Right renal pelvis (tissue), 4 donors: ENCODE measurements at places on chromosomes 3 and 15.

GRCh38 chr15:64845831-64846595 lies 4.3 kb downstream of the PLEKHO2 start:
- DNase-seq = no peak

GRCh38 chr3:120875989-120876388 lies 32.0 kb upstream of the STXBP5L start:
- DNase-seq = no peak

GRCh38 chr3:187758318-187758955 lies 13.2 kb upstream of the BCL6 start:
- DNase-seq = no peak

GRCh38 chr3:80338366-80338765 lies 570.6 kb upstream of the ROBO1 start:
- no peak for DNase-seq

DNA sequence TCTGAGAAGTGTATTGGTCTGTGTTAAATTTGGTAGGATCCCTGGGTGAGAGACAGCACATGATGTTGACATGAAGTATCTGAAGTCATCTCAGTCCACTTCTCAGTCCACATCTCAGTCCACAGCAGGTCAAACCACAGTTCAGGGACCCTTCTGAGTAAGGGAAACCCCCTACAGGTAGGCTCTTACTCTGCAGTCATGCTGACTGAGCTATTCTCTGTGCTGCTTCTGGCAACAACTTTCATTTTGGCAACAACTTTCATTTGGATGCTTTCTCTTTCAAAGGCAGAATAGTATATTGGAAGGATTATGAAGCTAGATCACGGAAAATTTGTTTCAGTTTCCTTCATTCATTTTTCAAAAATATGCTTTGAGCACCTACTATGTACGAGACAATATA lies 178.2 kb upstream of the GOLIM4 start:
- DNase-seq = no peak

DNA sequence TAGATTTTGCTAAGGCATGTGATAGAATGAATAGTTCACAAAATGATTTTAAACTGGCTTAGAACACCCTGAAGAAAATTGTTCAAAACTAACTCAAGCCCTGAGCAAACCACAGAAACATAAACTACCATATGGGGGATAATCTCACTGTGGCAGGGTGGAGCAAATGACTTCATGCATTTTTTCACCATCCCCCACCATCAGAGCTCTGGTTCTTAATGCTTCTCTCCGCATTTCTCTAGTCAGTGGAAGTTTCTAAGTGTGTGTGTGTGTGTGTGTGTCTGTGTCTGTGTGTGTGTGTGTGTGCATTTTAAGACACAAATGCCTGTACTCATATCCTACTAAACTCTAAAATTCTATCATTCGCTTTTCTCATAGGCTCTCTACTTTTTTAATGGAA lies 107.1 kb upstream of the PHLDB2 start:
- DNase-seq = no peak

DNA sequence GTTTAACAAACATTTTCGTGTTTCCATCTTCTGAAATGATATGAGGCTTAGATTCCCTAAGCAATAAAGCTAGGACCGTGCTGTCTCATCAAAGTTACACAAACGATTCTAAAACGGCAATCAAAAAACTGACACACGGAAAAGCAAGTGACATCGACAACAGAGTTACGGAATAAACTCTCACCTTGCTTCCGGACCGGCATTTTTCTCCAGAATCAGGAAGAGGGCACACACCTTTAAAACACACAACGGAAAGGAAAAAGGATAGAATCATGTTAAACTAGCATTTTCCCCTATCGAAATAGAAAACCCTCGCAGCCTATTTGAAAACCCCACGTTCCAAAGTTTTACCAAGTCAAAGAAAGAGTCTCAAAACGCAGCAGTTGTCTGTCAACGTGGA lies 1.4 kb downstream of the DLG1 start:
- no peak for DNase-seq

GRCh38 chr3:36893137-36893557 lies 51.7 kb downstream of the TRANK1 start:
- no peak for DNase-seq

- DNase-seq = no peak
Observed at GRCh38 chr15:98609144-98609852, 39.0 kb upstream of the IGF1R start.

DNA sequence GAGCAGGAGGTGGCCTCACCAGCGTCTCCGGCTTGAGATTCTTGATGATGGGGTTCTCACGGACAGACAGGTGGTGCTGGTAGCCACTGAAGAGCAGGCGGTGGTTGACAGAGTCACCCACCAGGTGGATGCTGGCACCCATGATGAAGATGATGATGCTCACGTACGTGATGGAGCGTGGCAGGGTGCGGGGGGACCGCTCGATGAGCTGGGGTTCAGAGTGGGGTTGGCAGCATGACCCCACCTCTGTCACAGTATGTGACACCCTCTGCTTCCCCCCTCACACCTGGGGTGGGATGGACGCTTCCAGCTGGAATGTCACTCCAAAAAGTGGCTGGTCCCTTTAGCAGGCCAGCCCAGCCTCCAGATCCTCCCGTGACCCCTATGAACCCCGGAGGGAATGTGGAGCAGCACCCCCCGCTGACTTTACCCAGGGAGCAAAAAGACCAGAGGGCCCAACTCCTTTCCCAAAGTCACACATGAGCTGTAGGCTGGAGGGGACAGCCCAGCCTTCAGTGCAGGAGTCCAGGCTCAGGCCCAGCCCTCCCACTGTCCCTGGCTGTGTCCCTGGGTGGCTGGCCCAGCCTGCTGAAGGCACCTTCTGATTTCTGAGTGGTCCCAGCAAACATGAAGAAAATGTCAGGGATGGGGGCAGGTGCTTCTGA lies 6.7 kb upstream of the CALML4 start:
- no peak for DNase-seq

- no peak for DNase-seq
Observed at GRCh38 chr3:11907667-11908660, 61.3 kb upstream of the TAMM41 start.

DNA sequence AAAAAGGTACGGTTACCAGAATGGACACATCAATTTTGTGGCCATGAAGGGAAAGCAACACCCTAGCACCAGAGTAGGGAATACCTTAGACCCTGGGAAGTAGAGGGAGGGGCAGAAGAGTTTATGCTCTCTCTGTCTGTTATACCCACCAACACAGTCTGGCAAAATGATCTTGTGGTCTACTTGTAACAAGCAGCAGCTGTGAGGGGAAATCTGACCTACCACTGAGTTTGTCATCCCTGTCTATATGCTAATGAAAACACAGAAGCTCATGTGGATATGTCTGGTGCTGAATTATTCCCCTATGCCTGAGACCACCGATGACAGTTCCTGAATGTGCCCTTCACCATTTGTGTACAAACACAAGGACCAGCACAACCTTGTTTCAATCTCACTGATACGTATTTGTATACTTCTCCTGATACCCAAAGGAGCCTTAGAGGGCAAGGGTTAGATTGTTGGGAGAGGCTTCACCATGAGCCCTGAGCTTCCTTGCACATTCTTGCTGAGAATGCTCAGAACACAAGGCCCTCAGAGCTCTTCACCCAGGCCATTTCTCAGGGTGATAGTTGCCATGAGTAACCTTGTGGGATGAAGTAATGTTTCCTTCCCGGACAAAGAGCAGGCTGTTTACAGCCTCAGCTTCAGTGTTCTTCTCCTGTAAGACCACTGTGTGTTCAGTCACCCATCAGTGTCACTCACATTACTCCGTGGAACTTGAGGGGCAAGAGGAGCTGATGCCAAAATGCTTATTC lies 24.7 kb upstream of the ZNF639 start:
- no peak for DNase-seq

DNA sequence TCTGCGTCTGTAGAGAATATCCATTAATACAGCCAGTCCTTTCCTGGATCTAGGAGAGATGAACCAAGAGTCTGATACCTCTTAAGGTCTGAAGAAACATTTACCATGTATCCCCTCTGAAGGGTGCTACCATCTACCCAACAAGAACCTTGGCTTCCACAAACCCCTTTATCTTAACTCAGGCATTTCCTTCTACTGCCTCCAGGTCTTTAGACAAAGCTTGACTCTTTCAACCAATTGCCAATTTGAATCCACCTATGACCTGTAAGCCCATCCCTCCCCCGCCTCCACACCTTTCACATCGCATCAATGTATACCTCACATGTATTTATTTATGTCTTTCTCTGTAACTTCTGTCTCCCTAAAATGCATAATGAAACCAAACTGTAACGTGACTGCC lies 139.5 kb downstream of the SNRK start:
- DNase-seq = no peak

DNA sequence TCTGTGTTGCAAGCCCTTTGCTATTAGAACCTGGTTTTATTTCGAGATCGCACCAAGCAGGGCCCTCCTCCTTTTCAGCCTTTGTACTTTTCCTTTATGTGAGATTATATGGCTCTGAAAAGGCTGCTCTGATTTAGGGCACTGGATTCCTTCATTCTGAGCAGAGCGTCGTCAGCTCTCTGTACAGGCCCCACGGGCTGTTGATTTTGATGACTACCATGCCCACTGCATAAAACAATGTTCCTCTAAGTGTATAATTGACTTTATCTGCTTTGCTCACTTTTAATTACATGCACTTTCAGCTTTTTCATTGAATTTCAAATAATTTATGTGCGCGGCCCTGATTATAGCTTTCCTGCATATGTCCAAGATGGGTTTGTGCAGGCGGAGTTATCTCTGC lies 4.4 kb upstream of the PSMD6 start:
- no peak for DNase-seq

DNA sequence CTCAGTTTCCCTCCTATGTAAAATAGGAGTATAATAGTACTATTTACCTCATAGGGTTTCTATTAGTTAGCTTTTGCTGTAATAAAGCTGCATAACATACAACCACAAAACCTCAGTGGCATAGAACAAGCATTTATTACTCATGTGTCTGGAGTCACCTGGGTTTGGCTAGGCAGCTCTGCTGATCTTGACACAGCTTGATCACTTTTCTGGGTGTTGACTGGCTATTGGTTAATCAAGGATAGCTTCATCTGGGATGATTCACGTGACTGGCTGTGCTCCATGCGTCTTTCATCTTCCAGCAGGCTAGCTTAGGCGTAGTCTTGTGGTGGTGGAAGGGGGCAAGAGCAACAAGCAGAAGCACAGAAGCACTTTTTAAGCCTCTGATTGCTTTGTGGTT lies 112.6 kb downstream of the SQOR start:
- no peak for DNase-seq

- no peak for DNase-seq
Observed at GRCh38 chr3:111035902-111036301, 35.7 kb upstream of the NECTIN3 start.

GRCh38 chr15:42932833-42933515 lies 12.4 kb upstream of the TTBK2 start:
- no peak for DNase-seq

GRCh38 chr3:71565316-71565715 lies 18.2 kb downstream of the FOXP1 start:
- no peak for DNase-seq

DNA sequence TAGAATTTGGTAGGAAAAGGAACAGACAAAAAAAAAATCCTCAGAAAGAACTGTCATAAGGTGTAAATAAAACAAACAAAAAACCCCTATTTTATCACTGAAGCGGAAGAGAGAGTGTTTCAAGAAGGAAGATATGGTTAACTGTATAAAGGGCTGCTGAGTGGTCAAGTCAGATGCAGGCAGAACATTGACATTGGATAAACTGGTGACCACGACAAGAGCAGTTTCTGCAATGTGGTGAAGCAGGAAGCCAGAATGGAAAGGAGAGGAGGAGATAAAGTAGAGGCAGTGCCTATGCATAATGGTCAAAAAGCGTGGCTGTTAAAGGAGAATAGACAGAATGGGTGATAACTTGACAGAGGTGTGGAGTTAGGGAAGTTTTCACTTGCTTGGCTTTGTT lies 75.3 kb downstream of the CYP19A1 start:
- no peak for DNase-seq

- DNase-seq = no peak
Observed at GRCh38 chr3:30696403-30696819, 90.0 kb downstream of the TGFBR2 start.

GRCh38 chr3:61664105-61664482 lies 102.7 kb downstream of the PTPRG start:
- no peak for DNase-seq

- DNase-seq = no peak
Observed at GRCh38 chr3:52395503-52395865, 49.4 kb downstream of the SEMA3G start.

- peak; percentile 27 for DNase-seq
Observed at GRCh38 chr15:47773143-47773542, 55.8 kb downstream of the SEMA6D start.

GRCh38 chr15:25776071-25776746 lies 86.9 kb downstream of the ATP10A start:
- no peak for DNase-seq

GRCh38 chr3:36827133-36827532 lies 62.8 kb upstream of the DCLK3 start:
- no peak for DNase-seq

DNA sequence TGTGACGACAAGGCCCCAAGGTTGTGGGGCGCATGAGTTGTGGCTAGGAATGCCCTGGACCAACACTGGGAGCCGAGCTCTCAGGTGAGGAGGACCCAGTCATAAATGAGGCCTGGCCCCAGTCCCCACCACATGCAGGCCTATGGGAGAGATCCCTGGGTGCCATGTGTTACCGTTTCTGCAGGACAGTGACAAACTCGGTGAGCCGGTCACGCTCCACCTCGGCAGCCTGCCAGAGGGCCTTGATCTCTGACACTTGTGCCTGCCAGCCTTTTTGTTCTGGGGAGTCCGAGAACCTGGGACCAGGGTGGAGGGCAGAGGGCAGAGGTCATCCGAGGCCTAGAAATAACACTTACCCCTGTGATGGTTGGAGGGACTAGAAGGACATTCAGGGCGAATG lies 27.7 kb upstream of the HHATL start:
- no peak for DNase-seq

DNA sequence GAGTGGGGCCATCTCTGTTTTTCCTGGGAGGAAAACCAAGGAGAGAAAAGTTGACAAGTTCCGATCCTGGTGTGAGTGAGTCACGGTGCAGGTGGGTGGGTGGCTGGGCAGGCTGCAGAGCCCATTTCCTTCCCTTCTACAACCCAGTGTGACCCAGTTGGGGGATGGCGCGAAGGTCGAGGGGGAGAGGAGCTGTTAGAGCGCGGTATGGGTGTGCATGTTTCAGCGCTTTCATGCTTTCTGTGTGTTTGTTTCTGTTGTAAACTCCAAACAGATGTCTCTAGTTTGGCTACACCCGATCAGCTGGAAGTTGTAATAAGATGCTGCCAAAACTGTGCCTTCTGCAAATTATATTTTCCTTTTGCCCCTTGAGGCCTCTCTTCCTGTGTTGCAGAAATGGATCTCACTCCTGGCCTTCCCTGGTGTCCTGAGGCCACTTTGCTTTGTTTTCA lies 3.8 kb downstream of the FAM43A start:
- DNase-seq = no peak

GRCh38 chr3:170732660-170733245 lies 137.2 kb downstream of the RPL22L1 start:
- DNase-seq = no peak

GRCh38 chr3:23888617-23889228 lies 28.1 kb downstream of the NKIRAS1 start:
- DNase-seq = no peak
